ENCODE measurements at places on chromosomes 7 and 10.

- DNase-seq = no peak
Measured at GRCh38 chr10:2214092-2214491, 476.8 kb upstream of the ADARB2 start.

DNA sequence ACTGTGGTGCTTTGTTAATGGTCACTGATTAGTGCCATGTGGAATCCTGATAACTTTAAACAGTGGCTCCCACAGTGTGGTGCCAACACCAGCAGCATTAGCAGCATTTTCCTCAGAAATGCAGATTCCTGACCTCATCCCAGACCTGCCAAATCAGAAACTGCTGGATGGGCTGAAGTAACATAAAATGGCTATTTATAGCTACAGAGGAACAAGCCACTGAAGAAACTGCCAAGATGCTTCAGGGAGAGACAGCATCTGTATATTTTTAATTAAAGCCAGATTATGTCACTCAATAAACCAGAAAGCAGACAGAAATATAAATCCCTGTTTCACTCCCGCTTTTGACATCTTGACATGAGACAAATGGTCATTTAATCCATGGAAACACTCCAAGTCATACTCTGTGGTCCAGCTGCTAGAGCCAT lies 178.5 kb downstream of the AMPH start:
- no peak for DNase-seq

- no peak for DNase-seq
Measured at GRCh38 chr10:44264244-44264643, 120.7 kb downstream of the CXCL12 start.

DNA sequence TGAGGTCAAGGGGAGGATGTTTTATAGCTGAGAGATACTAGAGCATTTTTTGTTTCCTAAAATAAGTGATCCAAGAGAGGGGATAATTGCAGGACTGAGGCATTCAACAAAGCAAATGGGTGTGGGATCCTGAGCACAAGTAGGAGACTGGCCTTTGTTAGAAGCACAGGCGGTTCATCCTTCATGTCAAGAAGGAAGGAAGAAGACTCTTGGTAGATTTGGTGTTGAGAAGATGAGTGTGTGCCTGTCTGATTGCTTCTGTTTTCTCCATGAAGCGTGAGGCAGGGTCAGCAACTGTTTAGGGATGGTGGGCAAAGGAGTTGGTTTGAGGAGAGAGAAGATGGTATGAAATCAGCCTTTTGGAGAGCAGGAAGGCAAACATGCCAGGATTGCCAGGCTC lies 27.6 kb downstream of the STRIP2 start:
- no peak for DNase-seq

GRCh38 chr10:68175949-68176348 lies 56.0 kb downstream of the ATOH7 start:
- no peak for DNase-seq

DNA sequence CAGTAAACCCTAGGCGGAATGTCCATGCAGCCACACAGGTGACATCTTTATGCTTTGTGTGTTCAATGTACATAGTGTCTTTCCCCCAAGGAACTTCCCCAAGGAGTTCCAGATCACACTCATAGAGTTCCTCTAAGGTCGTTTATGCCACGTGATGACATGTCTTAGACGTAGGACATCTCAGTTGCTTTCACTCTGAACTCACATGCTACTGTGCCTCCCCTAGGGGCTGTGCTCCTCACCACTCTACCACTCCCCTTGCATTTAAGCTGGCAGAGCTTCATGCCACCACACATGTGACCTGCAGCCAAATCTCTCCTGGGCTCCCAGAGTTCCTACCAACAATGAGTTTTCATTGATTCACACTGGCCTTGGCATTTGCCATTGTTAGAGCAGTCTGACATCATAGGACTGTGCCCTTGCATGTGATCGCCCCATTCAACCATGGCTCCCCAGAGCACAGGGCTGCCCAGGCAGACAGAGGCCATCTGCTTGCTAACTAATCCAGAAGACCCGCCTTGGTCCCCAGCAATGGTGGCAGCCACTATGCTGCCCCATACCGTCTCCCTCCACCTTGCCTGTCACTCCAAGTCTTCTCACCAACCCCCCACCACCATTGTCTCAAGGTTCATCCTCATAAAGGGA lies 95.3 kb upstream of the MACROH2A2 start:
- no peak for DNase-seq

DNA sequence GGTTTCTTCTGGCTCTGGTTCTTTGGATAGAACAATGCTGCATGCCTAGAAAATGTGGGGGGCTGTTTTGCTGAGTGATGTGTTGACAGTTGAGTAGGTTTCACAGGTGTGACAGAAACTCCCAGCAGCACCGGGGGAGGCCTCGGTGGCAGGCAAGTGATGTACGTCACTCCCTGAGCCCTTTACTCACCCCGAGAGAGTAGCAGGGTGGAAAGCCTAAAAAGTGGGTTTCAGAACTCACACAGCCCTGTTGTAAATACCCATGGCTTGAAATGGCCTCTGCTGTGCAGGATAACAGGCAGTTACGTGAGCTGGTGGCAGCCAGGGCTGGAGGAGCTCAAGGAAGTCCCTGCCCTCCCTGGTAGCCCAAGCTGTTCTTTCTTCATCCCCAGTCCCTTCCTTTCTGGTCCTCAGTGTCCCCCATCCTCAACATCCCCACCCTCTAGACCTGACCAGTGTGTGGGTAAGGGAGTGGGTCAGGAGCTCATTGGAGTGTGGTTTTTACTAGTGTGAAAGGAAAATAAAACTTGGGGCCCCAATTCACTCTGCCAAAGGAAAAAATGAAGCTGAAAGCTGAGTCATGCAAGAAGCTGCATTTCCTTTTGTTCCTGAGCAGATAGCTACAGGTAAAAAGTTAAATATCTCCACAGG lies 258.1 kb downstream of the STK31 start:
- no peak for DNase-seq

DNA sequence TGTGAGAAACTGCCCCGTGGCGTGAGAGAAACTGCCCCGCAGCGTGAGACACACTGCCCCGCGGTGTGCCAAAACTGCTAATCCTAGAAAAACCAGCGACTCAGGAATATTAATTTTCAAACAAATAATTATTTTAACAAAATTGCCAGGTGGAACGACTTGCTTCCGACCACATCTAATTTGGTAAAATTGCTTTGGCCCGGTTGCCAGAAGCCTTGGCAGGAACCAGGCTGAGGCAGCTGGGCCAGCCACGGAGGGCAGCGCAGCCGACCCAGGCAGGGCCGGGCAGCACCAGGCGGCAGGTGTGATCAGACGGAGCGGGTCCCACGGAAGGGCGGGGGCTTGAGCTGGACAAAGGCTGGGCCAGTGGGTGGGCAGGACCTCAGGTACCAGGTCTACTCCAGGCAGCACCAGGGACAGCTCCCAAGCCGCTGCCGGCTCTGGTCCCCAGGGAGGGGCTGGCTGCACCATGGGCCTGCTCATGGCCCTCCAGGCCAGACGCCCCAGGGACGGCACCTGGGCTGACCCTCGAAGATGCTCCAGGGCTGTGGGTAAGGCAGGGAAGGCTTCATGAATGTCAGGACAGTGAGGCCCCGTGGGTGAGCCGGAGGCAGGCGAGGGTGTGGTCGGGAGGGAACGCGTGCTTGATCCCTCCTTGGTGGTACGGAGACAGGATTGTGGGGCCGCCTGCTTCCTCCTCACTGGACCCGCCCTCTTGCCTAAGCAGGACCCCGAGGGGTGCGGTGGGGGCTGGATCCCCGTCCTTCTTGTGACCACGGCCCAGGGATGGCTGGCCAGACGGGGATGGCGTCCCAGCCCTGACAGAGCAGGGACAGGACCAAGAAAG lies 7.7 kb upstream of the ADGRA1 start:
- DNase-seq = no peak

DNA sequence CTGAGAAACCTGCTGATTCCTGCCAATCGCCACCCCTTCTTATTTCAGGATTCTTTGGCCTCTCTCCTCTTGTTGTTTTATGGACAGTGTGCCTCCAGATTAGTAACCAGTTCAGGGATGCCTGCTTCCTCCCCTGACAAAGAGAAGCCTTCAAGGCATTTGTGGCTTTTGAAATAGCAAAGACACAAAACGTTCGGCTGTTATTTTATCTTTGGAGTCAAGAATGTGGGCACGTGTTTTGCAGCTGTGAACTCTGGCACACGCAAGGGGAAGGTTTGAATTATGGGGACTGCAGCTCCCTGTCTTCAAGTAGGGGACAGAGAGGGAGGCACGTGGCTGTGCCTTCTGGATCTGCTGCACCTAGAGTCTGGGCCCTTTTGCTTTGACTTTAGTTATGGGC lies 157.9 kb upstream of the GRB10 start:
- no peak for DNase-seq

- no peak for DNase-seq
Measured at GRCh38 chr7:22695476-22696132, 31.4 kb upstream of the IL6 start.

GRCh38 chr10:97463363-97464132 lies 17.6 kb downstream of the ZDHHC16 start:
- no peak for DNase-seq

DNA sequence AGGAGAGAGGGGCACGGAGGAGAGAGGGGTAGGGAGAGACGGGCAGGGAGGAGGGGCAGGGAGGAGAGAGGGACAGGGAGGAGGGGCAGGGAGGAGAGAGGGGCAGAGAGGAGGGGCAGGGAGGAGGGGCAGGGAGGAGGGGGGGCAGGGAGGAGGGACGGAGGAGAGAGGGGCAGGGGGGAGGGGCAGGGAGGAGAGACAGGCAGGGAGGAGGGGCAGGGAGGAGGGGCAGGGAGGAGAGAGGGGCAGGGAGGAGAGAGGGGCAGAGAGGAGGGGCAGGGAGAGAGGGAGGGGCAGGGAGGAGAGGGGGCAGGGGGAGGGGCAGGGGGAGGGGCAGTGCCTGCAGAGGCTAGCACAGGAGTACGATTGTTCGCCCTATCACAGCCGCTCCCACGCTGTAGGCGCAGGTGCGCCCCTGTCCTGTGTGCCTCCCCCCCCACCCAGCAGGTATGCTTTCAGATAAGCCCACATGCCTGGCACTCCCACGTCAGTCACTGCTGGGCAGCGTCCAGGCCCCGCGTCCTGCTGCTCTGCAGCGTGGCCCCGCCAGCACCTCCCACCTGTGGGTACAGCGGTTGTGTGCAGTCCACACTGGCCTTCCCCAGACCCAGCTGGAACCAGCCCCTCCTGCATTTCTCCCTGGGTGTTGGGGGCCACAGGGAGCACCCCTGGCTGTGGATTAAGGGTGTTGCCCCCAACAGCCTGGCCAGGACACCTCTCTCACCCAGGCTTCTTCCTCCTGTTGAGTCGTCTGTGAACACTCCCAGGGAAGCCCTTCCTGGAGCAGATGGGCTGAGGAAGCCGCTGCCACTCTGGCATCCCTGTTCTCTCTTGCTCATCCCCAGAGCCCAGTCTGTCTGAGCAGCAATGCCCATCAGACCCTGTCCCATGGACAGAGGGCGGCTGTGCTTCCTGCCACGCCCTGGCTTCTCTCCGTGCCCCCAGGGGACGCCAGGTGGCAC lies 10.8 kb downstream of the NKX6-2 start:
- no peak for DNase-seq

GRCh38 chr7:97117035-97117371 lies 495 bp upstream of the SDHAF3 start:
- DNase-seq = no peak

DNA sequence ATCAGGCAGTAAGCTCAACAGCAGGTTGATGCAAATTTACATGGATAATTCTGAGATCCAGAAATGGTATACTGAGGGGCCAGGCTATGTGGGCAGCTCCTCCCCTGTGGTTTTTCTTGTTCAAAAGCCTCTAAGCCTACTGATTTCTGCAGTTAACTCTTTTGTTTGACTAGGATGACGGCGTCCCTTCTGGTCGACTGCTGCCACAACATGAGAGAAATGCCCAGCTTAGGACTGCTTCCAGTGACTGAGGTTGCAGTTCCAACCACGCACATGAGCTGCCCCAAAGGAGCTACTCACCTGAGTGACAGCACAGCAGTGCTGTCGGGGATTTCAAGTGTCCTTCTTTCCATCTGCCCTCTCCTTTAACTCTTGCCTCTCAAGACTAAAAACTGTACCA lies 973.0 kb upstream of the GHITM start:
- DNase-seq = no peak

DNA sequence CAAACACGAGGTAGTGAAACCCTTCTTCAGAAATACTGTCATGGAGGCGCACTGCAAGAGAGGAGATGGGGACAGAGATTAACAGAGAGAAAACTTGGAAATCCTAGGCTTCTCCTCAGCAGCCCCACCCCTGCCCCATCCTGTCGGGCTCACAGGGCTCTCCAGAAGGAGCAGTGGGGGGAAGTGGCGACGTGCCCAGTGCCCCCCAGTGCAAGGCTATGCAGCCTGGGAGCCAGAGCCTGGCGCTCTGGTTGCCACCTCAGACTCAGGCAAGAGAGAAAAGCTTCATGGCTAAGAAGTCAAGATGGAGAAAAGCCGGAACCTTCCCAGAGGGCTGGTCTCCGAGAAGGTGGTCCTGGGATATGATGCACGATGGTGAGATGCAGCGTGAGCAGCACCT lies 21.2 kb downstream of the CAMK2G start:
- no peak for DNase-seq

DNA sequence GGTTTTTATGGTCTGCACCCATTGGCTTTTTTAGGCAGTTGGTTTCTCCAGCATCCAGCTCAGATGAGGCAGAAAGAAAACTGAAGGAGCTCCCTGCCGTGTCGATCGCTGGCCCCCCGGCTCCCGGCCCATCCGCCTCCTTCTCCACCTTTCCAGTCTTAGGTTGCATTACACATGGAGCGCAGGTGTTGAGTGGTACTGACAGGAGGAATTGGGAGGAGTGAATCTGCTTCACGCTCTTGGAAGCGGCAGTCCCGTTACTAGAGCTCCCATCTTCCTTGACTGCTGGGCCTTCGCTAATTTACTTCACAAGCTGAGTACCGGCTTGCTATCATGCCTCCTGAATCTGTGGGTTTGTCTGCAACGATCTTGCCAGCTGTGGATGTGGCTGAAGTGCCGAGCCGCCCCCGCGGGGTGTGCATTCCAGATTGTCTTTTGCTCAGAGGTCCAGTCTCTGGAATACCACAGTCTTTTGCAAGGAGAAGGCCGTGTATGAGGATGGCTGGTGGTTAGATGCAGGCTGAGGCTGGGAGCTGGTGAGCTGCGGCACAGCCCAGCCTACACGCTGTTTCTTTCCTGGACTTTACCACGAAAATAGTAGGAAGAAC lies 17.1 kb downstream of the IQCE start:
- no peak for DNase-seq

GRCh38 chr10:21523557-21524008 lies 1.9 kb downstream of the SKIDA1 start:
- DNase-seq = no peak

Measured in cortex of kidney (tissue), 1 donor.